Fibroblast of lung (primary cell): ENCODE measurements at places on chromosomes 6 and 20.

DNA sequence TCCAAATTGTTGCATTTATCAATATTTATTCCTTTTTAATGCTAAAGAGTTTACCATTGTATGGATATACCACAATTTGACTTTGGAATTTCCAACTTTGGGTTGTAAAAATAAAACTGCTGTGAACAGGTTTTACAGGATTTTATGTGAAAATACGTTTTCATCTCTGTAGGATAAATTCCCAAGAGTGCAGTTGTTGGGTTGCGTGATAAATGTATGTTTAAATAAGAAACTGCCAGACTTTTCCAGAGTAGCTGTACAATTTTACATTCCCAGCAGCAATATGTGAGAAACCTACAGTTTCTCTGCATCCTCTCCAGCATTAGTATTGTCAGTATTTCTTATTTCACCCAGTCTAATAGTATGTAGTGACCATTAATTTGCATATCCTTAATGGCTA is 12.6 kb downstream of the TAB2 start:
- DNase-seq: no peak

DNA sequence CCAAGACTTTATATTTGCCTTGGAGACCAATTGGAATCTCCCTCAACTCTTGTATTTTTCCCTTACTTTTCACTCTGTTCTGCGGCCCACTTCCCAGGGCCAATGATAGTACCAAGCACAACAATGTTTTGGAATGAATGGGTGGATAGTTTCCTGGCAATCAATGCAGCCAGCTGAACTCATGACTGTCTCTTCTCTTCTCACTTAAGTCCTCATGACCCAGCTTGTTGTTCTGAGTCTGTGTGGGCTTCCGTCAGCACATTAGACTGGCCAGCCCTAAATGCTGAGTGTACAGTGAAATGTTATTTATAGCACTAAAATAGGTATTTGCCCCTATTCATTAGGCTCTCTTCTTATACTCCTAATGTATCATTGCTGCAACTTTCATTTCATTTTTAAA is 5.6 kb upstream of the MBOAT1 start:
- no peak for DNase-seq

GRCh38 chr20:58759947-58760346 is 67.3 kb downstream of the NPEPL1 start:
- no peak for DNase-seq

- DNase-seq: no peak
Observed at GRCh38 chr6:163744256-163744925, 329.9 kb downstream of the QKI start.

DNA sequence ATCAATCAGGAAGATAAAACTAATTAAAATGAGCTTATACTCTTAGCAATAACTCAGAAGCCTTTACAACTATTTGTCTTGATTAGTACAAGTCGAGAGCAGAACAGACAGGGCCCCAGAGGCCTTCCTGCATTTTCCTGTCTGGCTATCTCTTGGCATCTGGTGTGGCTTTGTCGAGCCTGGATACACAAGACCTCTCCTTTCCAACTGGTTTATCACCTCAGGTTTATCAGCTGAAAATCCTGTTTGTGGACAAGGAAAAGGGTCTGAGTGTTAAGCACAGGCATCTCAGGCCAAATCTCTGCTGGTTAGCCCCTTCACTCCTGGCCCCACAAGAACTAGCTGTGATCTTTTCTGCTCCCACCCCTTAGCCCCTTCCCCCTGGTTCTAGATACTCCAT is 32.6 kb downstream of the BAK1 start:
- no peak for DNase-seq

GRCh38 chr20:18428490-18429173 is 38.2 kb downstream of the DZANK1 start:
- peak; percentile 66 for DNase-seq

DNA sequence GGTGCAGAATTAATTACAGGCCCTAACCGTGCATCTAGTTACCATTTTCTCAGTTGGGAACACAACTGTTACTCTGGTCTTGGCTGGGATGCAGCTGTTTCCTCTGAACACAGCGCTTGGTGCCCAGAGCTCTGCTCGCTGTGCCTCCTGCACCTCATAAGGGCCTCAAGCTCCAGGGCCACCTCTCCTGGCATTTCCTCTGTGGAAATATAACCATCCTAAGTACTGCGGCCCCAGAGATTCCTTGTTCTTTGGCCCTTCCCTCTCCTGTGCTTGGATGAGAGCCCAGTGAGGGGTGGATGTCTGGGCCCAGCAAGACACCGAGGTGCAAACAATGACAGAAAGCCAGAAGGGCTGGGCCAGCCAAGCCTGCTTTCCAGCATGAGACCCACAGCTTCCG is 169.9 kb upstream of the CST7 start:
- DNase-seq: peak; percentile 14

DNA sequence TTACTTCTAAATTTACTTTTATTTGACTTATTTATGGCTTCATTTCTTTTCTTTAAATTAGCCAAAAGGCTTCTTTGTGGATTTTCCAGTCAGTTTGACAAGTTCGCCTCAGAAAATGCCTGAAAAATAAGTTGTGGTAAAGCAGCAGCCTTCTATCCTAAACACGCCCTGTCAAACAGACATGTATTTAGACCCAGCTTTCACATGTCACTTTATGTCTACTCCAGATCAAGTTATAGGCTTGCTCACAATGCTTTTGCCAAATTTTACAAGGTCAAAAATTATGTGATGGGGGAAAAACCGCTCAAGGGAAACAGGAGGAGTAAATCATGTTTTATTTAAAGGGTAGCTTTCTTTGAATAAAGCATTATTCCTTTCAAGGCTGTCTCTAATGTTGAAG is 615.0 kb downstream of the HDGFL1 start:
- DNase-seq: peak; percentile 59

- no peak for DNase-seq
Observed at GRCh38 chr6:27593200-27593818, 120.4 kb upstream of the ZNF184 start.

DNA sequence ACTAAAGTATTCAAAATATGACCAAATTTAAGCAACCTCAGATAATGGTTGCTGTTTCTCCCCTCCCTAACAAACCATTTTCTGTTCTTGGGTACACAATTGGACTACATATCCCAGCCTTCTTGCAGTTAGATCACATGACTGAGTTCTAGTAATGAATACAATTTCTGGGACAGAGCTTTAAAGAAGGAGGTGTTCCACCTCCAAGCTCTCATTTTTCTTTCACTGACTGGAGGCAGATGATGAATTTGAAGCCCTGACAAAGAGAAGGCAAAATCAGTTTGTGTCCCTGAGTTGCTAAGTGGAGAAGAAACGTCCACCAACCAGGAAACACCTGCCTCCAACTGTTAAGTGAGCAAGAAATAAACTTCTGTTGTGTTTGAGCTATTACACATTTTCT is 117.2 kb downstream of the LCA5 start:
- no peak for DNase-seq

DNA sequence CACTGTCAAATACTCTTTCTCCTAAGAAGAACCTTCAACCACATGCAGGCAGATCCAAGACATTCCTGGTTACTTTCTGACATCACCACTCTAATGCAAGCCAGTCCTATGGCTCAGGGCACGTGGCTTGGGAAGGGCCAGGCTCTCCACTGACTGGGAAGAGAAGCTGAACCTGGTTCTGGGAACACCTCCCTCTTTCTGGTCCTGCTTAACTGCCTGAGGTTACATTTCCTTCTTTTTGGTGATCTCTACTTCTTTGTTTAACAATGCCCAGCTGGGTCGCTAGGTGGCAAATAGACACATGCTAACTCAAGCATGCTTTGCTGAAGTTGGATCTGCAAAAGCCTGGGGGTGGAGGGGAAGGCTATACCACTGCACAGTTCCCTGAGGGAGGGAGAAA is 249.8 kb downstream of the GMDS start:
- peak; percentile 53 for DNase-seq

DNA sequence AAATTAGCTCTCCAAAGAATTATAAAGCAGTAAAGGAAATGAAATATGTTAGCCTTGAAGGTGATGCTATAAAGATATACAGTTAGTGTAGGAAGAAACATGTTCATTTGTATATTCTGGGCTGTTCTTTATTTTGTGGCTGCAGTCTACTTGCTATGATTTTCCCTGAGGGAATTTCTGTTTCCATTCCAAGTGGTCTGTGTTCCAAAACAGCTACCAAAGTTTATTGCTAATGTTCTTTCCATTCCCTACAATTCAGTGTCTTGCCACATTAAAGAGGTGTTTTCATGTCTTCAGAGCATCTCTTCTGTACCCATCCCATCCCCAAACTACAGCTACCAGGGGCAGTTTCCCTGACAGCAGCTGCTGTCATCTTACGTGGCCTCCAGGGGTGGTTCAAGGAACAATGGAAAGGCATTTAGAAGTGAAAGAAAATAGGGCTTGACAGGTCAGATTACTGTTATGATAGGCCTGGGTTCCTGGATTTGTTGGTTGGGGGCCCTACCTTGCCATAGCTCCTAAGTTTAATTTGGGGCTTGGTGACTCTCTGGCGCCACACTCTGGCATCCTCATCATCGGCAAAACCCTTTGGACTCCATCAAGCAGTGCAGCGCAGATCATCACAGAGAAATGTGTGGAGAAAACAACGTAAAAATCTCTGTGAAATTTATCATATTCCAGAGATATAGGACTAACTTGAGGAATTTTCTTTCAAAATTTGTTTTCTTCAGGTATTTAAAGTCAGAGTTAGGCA is 33.8 kb upstream of the AIG1 start:
- peak; percentile 39 for DNase-seq

DNA sequence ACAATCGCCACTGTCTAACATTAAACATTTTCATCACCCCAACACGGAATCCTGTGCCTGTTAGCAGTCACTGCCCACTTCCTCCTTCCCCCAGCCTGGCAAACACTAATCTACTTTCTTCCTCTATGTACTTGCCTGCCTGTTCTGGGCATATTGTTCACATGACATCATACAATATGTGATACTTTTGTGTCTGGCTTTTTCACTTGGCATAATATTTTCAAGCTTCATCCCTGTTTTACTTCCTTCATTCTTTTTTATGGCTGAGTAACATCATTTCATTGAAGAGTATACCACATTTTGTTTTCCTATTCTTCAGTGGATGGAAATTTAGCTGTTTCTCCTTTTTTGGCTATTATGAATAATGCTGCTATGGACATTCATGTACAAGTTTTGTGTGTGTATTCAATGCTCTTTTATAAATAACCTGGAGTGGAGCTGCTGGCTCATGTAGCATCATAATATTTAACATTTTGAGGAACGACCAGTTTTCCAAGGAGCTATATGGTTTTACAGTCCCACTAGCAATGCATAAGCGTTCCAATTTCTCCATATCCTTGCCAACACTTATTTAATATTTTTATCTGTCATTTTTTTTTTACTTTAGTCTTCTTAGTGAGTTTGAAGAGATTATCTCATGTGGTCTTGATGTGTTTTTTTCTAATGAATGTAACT is 360.1 kb downstream of the HDGFL1 start:
- DNase-seq: no peak

DNA sequence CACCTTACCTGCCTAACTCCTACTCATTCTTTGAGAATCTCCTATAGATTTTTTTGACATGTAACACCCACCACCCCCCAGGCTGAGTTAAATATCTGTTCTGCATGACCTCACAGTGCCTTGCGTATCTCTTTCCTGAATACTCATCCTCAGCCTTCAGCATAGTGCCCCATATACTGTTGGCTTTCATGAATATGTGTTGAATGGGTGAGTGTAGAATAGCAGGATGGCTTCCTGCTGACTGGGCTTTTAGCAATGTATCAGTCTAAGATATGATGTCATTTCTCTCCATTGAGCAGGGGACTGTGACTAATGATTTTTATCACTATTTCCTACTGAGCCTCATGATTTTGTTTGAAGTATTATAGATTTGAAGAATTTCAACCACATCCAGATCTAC is 361.6 kb upstream of the MARCKS start:
- peak; percentile 20 for DNase-seq

GRCh38 chr6:154920495-154921200 is 74.5 kb upstream of the TIAM2 start:
- no peak for DNase-seq

DNA sequence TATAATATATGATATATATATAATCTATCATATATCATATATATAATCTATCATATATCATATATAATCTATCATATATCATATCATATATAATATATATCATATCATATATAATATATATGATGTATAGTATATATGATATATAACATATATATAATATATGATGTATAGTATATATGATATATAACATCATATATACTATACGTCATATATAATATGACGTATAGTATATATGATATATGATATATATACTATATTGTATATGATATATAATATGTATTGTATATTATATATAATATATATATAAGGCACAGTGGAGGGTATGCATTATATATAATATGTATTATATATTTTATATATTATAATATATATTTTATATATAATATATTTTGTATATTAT is 36.7 kb downstream of the PTPRA start:
- no peak for DNase-seq

DNA sequence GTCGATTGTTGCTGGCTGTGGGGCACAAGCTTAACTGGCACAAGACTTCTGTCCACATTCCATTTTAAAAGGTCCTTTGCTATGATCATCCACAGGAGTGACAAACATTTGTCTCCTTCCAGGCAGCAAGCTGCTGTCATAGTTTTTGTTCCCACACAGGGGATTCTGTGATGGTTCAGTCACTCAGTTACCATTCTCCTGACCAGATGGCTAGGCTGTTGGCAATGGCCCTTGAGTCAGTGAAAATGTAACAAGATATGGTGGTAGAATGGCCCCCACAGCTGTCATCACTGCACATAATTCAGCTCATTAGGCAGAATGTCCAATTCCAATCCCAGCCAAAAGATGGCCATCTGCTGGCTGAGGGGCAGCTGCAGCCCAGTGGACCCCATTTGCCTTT is 13.7 kb downstream of the BPIFA1 start:
- no peak for DNase-seq

GRCh38 chr20:17904027-17904426 is 64.6 kb downstream of the SNX5 start:
- no peak for DNase-seq

DNA sequence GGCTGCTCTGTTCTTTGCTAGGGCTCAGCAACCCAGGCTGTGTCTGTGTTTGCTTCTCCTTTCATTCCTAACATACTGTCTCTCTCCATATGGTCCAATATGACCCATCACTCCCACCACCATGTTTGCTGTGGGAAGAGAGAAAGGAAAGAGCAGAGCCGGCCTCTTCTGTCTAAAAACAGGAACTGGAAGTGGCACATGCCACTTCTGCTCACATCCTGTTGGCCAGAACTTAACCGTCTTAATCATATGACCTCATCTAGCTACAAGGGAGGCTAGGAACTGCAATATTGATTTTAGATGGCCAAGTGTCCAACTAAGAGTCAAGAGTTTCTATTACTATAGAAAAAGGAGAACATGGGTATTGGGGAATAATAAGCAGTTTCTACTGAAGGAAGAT is 212.5 kb upstream of the CHD6 start:
- no peak for DNase-seq
